Dorsolateral prefrontal cortex (tissue), 122 donors: ENCODE measurements at places on chromosomes 6 and 20. TPM values are rescaled to one million over a fixed set of nuclear protein-coding genes. Genes with fewer than 3 reads are reported as not detected.

- no peak for DNase-seq
These were observed 69.1 kb downstream of the SLC35F1 start for GRCh38 chr6:117976030-117976651.

DNA sequence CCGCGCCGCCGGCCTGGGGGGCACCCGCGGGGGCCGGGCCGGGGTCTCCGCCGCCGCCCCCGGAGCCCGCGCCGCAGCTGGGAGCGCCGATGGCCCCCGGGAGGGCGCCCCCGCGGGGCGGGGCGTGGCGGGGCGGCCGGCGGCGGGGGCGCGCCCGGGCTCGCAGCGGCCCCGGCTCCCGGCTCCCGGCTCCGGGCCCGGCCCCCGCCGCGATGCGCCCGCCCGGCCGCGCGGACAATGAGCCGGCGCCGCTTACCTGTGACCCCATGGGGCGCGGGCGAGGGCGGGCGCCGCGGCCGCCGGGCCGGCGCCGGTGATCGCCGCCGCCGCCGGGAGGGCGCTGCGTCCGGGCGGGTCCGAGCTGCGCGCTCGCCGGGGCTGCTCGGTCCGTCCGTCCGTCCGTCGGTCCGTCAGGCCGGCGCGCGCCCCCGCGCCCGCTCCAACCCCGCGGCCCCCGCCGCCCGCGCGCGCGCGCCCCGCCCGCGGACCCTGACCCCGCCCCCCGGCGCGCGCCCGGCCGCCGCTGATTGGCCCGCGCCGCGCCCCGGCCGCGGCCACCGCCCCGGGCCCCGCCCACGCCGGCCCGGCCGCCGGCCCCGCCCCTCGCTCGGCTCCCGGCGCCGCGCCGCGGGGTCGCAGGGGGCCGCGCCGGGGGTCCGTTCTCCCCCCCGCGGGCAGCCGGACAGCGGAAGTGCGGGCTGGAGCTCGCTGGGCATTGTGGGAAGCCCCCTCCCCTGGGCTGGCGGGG, at the start of gene ZBTB46:
Gene ZBTB46 (minus strand): TSS at position 424 of the 748 bp plus-strand sequence. CDS start 40,507 bp downstream, outside the sequence.
- no peak for DNase-seq

DNA sequence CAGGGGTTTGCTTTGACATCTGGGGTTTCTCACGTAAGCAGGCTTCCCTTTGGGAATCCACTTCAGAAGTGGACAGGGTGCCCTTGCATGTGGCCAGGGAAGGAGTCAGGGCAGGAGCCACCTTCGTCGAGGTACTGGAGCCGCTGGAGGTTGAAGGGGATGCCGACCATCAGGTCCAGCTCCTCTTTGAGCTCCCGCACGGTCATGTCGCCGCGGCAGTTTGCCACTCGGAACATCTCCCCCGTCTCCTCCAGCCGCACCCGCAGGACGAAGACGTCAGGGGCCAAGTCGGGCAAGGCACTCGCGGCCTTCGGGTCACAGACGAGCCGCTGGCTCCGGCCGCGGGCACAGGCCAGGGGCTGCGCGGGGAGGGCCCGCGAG, 360 bp downstream of the ANKRD60 start:
- no peak for DNase-seq

The TRIM40 gene
- total RNA-seq, result not detected
